Ascending aorta (tissue), 2 donors: ENCODE measurements at places on chromosomes 13 and 19. TPM values are rescaled to one million over a fixed set of nuclear protein-coding genes. Genes with fewer than 3 reads are reported as not detected.

GPR32 gene
- total RNA-seq: not detected

ZNF878 gene
- not detected for total RNA-seq

ZNF568 gene
- 2.4 TPM for total RNA-seq

NCR1 gene
- total RNA-seq: not detected

IL11 gene
- not detected for total RNA-seq

RAVER1 gene
- total RNA-seq: 51.8 TPM

FXYD1 gene
- total RNA-seq: 34.8 TPM

CBARP gene
- total RNA-seq: 1.9 TPM

ALKBH6 gene
- 35.3 TPM for total RNA-seq
